ENCODE measurements at places on chromosomes 1 and 21. TPM values are rescaled to one million over a fixed set of nuclear protein-coding genes. Genes with fewer than 3 reads are reported as not detected.
A peak's percentile ranks its signal among the peaks of the same experiment; 100 is the strongest.

LRRC47 gene
- 38.6 TPM for total RNA-seq

MRPL39 gene
- 29.8 TPM for total RNA-seq

ARHGEF10L gene
- total RNA-seq = 28.3 TPM

DNA sequence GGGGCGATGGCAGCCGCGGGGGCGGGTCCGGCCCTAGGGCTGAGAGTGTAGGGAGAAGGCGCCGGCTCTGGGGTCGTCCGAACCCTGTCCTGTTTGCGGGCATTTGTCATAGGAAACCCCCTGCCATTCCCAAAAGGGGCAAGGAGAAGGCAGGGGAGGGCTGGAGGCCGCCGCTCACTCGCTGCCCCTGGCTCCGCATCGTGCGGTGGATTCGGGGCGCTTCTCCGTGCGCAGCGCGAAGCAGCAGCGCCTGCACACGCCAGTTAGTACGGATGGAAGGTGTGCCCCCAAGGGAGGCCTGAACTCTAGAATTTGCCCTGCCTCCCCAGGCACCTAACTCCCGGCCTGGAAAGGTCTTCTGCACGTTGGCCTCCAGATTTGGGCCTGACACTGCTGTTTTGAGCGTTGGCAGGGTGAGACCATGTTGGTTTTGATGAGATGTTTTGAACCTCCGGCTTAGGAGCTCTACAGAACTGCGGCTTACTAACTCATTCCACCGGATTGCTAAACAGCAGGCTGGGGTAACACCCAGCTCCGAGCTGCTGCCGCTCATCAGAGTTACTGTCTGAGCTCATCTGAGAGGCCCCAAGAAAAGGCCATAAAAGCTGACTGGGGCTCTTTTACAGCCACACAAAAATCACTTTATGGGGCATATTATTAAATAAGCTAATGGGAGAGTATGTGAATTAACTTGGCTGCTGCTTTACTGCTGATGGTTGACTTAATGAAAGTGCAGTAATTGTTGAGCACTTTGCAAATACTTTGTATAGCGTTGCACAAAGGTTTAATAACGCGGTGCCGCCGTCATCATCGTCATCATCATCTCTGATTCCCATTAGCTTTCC lies 987 bp downstream of the GPR137B start:
- ATAC-seq = peak; percentile 67

DNA sequence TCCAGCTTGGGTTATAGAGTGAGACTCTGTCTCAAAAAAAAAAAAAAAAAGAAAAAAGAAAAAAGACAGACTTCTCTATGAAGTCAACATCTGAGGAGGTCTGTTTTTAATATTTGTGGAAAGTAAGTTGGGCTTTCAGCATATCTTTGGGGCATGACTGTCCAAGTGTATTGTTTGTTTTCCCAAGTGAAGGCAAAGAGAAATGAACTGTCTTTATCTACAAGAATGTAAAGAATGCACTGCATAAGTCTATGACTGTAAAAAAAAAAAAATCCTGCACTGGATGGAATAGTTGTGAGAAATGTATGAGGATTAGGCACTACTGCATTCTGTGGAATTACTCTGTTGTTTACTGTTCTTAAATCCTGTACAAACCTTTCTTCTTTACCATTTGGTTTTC lies 45.6 kb upstream of the TMEM61 start:
- ATAC-seq = no peak

DNA sequence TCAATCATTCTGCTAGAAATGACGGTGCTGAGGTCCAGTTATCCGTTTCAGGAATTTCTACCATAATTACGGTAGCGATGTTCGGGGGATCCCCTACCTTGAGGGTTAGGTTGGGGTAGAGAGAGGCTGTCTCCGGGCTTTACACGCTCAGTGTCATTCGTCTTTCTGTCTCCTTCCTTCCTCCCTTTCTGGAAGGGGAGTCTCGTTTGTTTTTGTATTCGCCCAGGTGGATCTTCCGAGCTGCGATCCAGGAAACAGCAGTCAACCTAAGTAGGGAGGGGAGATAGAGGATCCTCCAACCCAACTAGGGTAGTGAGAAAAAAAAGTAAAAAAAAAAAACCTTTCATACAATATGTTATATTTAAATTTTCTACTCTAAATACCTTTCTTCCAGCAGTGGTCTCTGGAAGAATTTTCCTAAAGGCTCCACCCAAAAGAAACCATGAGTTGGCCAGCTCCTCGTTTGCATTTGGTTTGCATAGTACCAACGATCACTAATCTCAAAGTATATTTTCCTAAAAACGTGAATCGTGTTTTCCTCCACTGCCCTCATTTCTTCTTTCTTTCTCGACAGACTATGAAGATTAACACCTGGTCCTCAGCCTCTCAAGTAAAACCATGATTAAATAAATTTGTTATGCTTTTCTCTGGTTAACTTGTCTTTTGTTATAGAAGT lies 611 bp upstream of the PIK3C2B start:
- ATAC-seq = no peak

DNA sequence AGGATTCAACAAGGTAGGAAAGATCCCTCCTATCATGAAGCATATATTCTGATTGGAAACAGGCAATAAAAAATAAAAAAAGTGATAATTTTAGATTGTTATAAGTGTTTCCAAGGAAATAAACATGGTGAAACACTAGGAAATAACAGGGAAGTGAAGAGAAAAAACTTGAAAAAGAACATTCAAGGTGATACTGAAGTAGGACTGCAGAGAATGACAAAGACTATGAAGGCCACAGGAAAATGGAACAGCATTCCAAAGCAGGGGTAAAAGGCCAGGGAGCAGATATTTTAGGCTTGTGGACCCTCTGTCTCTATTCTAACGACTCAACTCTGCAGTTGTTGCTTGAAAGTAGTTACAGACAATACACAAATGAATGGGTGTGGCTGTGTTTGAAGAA lies 7.9 kb downstream of the ANKRD45 start:
- no peak for ATAC-seq

DNA sequence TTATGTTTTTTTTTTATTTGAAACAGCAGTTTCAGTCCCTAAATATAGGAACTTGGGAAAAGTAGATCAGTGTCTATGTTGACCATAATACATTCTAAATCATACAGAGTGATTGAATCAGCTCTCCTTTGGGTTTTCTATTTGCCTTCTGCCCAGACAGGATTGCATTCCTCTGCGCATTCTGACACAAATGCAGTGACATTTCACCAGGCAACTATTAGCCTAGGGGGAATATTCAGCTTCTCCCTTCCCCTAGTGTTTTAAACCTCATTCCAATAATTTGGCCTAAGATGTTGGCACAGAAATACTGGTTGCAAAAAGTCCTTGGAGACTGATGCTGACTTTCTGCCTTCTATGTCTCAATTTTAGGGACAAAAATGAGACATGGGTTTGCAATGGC lies 172.8 kb downstream of the PTGER3 start:
- ATAC-seq = no peak

GRCh38 chr1:13830170-13830569 lies 130.2 kb downstream of the PRDM2 start:
- no peak for ATAC-seq

Measured in esophagus mucosa (tissue), 1 donor.